ENCODE measurements at places on chromosomes 5 and 9.

- DNase-seq, result no peak
Measured at GRCh38 chr9:12463641-12464040, 229.5 kb upstream of the TYRP1 start.

- no peak for DNase-seq
Measured at GRCh38 chr5:15501091-15501791, 1.3 kb downstream of the FBXL7 start.

- no peak for DNase-seq
Measured at GRCh38 chr5:65395526-65396155, 86.1 kb downstream of the ADAMTS6 start.

GRCh38 chr5:74420220-74420619 is 220.3 kb downstream of the ENC1 start:
- no peak for DNase-seq

GRCh38 chr9:128774804-128775203 is 3.1 kb upstream of the ZER1 start:
- no peak for DNase-seq

GRCh38 chr5:1366514-1366913 is 21.6 kb upstream of the CLPTM1L start:
- no peak for DNase-seq

- peak; percentile 73 for DNase-seq
Measured at GRCh38 chr9:34126207-34127034, at the start of gene DCAF12. Gene DCAF12, minus strand, starts transcription at chr9:34126698. Its CDS starts 267 bp downstream, at chr9:34126431.

DNA sequence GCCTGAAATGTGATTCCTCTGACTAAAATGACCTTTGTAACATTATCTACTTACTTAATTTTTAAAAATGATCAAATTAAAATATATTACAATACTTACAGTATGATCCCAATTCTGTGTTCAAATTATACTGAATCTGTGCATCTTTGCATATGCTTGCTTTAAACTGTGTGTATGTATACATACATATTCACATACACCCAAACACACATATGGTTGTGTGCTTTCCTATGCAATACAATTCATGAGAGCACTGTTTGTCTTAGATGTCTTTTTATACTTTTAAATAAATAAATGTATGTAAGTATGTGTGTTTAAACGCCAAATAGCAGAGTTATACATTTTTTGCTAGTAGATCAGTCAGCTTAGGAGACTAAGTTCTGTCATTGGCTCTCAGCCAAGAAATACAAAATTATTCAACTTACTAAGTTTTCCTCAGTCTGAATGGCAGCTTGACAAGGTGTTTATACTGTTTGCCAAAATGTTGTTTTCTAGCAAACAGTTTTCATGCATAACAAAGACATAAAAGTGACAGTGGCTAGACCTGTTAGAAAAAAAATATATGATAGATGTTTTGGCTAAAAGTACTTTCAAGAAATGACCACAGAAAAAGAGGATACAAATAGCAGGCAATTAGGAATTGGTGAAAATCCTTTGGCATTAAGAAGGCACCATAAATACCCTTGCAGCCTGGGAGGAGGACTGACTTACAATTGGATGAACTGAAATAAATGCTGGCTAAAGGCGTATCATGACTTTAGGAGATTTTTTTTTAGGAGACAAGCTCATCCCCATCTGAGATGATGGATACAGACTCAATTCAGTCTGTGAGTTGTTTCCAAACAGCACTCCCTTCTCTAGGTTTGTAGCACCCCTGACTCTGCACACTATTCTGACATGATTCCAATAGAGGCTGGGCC is 7.9 kb downstream of the TICAM2 start:
- no peak for DNase-seq

- no peak for DNase-seq
Measured at GRCh38 chr5:131647048-131647769, 12.2 kb upstream of the RAPGEF6 start.
